NCI-H460 (cell line): ENCODE measurements at places on chromosomes 2 and 18.
A peak's percentile ranks its signal among the peaks of the same experiment; 100 is the strongest.

DNA sequence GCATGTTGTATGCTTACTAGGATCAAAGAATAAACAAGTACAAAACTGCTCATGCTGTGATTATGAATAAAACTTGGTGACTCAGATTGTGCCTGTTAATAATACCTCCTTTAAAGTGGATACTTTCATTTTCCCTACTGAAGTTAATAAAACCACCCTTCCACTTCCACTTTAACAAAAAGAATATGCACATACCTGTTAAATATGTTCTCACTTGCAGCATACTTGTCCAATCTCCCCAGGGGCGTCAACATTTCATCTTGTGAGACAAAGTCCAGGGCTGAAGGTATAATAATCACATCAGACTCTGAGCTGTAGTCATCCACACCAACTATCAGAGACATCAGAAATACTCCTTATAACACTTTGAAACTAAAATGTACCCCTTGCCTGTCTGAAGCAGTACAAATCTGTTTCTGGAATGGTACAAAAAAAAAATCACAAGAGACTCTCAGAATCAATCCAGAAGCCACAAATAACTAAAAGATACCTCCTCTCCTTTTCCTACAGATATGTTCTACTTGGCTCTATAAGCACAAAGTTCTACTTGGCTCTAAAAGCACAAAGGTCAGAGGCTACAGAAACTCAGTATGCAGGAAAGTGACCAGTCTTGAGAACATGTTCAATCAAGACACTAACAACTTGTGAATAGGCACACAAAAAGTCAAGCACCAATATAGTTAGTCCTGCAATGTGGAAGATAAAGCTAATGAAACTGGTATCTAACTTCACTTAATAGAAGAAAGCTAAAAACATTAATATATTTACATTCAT lies 19.3 kb downstream of the PPP4R1 start:
- no peak for DNase-seq

GRCh38 chr2:37708146-37708545 lies 36.7 kb upstream of the CDC42EP3 start:
- no peak for DNase-seq

DNA sequence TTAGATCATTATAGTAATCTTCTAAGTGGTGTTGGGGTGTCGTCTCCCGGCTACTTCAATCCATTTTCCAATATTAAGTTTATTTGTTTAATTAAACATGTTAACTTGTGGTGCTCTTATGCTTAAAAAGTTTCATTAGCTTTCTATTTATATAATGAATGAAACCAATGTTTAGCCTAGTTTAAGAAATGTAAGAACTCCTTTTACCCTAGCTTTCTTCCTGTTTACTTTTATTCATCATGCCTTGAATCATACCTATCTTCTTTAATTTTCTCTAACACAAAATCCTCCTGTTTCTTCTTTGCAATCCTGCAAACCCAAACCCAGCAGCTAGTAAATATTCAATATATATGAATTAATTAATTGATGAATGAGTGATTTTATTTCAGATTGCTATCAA lies 1276.7 kb upstream of the PIK3C3 start:
- no peak for DNase-seq

DNA sequence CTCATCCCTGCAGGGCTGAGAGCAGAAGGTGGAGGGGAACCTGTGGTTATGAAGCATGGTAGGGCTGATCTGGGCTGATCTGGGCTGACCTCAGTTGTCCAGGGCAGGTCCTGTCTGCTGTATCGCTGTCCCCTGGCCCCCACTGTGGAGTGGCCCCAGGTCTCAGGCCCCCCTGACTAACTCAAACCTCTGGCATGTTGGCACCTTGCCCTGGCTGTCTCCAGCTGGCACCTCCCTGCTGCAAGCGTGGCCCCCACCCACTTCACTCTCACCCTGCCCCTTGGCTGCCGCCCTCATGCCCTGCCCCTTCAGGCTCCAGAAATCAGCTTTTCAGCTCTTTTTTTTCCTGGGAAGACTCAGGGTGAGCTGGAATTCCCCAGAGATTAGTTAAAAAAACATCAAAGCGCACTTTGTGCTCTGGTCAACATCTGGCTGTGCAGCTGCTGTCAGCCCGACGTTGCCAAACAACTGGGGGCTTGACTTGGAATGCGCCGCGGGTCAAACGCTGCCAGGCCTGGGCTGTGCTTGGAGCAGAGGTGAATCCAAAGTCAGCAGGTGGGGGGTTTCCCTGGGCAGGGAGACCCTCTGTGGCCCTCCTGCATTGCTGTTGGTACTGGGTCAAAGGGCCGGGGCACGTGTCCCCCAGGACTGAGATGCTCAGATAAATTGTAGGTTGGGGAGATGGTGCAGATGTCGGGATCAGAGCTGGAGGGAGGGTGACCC lies 173.8 kb upstream of the HDAC4 start:
- DNase-seq: no peak

- no peak for DNase-seq
Measured at GRCh38 chr2:37733251-37733650, 61.8 kb upstream of the CDC42EP3 start.

GRCh38 chr2:102544182-102544581 lies 71.2 kb downstream of the SLC9A4 start:
- DNase-seq: no peak

DNA sequence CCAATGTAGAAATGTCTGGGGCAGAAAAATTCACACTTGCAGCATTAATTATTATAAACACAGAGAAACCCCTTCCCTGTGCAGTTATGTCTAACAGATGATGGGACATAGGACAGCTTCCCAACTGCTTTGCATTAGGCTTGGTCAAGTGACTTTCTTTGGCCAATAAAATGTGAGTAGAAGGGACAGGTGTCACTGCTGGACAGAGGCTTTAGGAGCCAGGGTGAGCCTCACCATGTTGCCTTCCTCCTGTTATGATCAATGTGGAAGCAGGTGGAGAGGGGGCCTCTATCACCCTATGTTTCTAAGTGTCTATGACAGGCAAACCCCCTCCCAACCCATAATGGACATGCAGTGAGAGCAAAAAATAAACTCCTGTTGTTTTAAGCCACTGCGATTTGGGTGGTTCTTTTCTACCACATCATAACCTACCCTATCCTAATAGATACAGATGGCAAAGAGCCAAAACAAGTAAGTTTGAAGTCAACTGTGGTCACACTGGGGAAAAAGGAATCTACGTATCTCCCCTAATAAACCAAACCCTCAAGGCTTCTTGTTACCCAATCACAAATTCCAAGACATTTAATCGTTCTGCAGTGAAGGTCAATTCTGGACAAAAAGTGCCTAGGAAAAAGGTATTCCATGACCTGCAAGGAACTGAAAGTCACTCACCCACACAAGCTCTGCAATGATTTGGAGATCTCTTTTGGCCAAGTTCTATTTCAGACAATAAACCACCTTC lies 28.6 kb upstream of the POU3F3 start:
- DNase-seq: no peak

GRCh38 chr2:20797096-20797495 lies 25.8 kb downstream of the LDAH start:
- no peak for DNase-seq

- no peak for DNase-seq
Measured at GRCh38 chr2:230330725-230331124, 3.7 kb downstream of the SP140L start.

- DNase-seq: no peak
Measured at GRCh38 chr2:68100189-68100588, 37.4 kb upstream of the C1D start.

GRCh38 chr2:2131075-2131789 lies 199.8 kb downstream of the MYT1L start:
- no peak for DNase-seq

DNA sequence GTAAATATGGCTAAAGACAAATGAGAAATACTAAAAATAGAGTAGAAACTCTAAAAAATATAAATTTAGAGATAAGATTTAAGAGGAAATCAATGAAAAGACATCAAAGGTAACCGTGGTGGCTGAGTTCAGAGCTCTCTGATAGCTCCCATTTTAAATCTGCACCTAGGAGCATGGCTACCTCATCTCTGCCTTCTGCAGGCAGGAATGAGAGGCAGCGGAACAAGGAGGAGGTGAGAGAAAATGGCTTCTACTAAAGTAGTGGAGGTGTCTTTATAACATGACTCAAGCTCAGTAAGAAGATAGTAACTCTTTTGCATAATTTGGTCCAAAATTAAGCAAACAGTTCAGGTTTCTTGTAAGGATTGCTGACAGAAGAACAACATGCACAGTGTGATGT lies 758.7 kb upstream of the FSHR start:
- DNase-seq: no peak

- peak; percentile 34 for DNase-seq
Measured at GRCh38 chr2:29841386-29842004, 79.9 kb downstream of the ALK start.

DNA sequence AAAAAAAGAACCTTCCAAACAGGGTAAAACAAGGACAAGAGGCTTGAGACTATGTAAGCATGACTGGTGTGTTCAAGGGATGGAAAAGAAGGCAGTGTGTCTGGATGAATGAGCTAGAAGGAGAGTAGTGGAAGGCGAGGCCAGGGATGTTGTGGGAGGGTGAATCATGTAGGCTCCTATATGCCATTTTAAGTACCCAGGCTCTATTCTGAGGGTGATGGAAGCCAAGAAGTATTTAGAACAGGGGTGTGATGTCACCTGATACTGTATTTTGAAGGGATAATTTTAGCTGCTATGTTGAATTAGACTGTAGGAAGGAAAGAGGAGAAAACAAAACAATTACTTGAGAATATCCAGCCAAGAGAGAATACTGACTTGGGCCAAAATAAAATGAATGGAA lies 524.7 kb upstream of the CRIM1 start:
- no peak for DNase-seq

DNA sequence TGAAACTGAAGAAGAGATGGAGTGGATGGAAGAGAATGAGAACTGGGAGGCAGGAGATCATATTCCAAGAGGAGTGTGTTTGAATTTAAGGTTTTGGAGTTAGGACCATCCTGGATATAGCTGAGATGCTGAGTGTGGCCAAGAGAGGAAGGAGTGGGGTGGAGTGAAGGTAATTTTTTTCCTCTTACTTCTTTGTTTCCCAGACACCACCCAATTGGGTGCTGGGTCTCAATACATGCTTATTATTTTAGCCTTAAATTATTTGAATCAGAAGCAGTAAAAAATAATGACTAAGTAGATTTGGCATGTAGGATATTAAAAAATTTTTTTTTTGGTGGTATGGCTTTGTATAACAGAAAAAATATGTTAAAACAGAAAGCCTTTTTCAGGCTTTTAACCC lies 39.3 kb downstream of the PMAIP1 start:
- no peak for DNase-seq

- DNase-seq: no peak
Measured at GRCh38 chr2:112756207-112756606, 8.2 kb downstream of the CKAP2L start.
